ENCODE measurements at places on chromosomes 7 and 10. TPM values are rescaled to one million over a fixed set of nuclear protein-coding genes. Genes with fewer than 3 reads are reported as not detected.

DNA sequence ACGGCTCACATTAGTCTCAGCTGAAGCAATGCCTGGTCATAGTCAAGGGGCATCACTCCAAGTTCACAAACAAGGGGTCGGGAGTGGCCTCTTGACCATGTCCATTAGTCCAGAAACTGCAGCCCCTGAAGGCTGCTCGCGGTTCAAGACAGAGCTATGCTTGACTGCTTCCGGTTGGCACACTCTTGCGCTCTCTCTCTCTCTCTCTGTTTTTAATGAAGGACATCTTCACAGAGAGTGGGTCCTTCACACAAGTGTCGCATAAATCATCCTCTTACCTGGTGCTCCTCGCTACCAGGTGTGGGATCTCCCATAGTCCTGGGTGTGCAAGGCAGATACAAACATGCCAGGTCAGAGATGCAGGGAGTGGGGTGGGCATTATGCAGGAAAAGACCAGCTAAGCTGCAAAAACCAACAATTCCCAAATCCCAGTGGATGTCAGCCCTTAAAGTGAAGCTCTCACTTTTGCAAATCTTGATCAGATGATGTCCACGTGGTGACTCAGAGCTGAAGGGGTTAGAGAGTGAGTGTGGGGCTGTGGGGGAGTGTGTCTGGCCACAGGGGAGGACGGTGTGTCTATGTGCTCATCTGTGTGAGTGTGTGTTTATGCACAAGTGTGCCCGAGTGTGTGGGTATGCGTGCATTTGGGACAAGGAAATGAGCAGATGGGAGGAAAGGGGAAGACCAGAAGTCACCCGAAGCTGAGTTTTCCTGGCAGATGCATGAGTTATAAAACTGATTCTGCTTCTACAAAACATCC is 83.7 kb upstream of the PPP2R2D start:
- no peak for DNase-seq

GRCh38 chr10:5478694-5479305 is 20.6 kb downstream of the CALML5 start:
- no peak for DNase-seq

DNA sequence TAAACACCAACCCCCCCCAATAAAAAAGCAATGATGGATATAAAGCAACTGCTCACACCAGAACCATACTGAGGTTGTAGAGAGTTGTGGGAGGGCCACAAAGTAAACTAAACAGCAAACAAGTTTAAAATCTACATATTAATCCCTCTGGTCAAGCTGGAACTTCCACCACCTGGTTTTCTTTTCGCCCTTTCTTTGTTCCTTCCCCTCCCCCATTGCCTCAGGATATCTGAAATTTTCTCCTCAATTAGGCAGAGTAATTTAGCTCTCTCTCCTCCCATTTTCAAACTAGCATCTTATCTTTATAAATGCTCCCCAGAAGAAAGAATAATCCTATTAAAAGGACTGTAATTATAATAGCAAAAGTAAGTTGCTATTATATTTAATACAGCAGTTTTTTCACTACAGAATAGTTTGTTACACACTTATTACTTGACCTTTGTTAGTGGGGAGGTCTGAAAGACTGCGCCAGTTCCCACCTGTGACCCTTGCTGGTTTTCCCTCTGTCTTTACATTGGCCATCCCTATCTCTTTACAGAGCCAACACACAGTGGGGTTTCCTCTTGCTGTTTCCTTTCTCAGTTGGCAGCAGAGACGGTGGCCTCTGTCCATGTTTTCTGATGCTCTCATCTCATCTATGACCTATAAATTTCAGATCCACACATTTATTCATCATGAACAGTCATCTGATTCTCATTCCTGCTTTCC is 235.4 kb downstream of the RNLS start:
- DNase-seq = no peak

GRCh38 chr10:24951201-24952142 is 934 bp downstream of the PRTFDC1 start:
- DNase-seq = no peak

DNA sequence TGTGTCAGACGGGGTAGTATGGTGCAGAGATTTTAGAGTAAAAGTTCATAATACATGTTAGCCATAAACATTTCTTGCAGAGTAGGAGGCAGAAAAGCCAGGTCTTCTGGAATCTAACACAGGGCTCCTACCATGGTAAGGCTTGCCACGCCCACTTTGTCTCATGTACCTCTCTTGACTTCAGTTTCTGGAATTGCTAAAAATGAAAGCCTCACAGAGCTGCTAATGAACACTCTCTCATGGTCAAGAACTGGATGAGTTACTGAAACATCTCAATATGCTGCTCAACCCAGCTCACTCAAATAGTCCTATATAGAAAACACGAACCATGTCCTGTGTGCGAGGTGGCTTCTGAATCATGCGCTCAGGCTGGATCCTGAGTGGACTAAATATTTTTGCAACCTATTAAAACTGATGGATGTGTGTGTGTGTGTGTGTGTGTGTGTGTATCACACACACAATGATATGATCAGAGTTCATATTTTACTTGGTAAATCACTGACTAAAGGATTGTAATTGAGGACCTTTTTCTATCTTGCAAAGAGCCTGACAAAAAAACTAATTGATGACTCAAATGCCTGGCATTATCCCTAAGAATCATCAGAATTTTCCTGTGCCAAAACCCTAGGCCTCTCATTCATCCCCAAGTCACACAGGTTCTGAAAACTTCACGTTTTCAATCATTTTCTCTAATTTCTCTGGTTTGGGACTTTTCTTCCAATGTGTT is 1306.6 kb downstream of the XPNPEP1 start:
- DNase-seq = no peak

Gene PRTFDC1
- polyA plus RNA-seq = 41.6 TPM

DNA sequence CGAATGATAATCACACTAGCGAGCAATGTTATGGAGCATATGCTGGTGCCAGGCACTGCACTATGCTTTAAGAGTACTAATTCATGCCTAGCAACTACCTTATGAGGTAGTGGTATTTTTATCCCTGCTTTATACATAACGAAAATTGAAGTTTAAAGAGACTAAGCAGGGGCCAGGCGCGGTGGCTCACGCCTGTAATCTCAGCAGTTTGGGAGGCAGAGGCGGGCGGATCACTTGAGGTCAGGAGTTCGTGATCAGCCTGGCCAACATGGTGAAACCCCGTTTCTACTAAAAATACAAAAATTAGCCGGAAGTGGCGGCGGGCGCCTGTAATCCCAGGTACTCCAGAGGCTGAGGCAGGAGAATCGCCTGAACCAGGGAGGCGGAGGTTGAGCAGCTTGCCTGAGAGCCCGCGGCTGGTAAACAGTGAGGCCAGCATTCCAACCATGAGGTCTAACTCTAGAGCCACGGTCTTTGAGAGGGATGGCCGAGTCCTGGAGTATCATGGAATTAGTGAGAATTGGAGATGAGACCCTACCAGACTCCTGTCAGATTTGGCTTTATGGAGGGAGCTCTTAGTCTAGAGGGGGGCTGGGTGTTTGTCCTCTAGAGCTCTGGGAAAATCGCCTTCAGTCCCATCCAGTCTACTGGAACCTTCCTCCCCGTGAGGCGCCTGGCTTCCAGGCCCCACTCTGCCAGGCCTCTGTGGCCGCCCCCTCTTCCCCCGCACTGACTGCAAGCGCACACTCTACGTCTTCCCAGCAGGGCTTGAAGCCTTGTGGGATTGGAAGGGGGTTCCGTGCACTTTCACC is 11.6 kb downstream of the TLX1 start:
- no peak for DNase-seq

DNA sequence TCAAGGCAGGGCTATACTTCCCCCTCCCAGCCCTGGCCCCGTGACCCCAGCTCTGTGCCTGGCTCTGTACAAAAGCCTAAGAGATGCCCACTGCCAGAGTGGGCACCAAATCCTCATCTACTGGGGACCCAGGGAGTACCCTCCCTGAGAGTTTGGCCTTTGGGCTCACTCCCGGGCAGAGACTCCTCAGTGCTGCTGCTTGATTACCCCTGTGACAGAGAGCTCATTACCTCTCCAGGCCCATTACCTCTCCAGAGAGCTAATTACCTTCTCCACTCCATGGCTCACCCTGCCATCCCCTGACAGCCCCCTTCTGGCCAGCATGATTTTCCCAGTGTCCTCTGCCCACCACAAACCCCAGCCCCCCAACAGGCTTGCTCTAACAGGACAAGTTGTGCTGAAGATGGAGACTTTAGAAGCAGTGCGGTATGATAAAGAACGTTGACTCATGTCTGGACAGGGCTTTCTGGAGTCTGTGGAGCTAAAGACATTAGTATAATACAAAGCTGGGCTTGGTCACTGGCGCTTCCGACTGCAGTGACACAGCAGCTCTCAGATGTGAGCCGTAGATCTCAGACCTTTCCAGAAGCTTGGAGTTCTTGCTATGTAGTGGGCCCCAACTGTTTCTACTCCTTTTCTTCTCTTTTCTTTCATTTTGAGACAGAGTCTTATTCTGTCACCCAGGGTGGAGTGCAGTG is 111.3 kb upstream of the KCTD7 start:
- no peak for DNase-seq

GRCh38 chr10:129020651-129021330 is 446.2 kb upstream of the MGMT start:
- DNase-seq = no peak

Gene BAMBI
- 48.0 TPM for polyA plus RNA-seq

Gene NRCAM
- polyA plus RNA-seq = 20.5 TPM

- DNase-seq = no peak
Measured at GRCh38 chr10:47188156-47188555, 111.8 kb upstream of the GDF10 start.

DNA sequence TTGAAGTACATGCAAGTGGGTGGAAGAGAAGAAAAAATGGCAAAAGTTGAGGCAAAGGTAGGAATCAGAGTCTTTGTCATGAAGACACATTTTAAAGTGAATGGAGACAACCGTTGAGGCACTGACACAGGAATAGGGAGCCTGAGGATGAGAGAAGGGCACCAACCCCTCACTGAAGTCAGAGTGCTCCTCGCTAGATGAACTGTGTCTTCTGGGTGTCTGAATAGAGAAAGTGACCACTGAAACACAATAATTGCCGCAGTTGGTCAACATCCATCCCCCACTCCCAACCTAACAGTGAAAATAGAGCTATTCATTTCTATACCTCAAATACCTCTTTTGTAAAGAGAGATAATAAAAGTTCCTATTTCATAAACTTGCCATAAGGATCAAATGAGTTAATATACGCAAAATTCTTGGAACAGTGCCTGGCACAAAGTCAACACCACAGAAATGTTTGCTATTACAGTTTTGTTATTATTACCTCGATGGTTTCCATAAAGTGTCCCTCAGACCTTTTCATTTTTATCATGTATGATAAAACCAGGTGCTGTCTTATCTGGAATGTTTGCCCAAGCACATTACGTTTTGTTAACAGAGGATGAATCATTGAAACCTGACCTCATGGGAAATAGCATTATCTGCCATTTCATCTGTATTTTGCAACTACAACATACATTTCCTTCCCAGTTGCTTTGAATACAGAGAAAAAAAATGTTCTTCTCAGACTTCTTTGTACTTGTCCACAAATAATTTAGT is 61.8 kb upstream of the SP4 start:
- no peak for DNase-seq

- peak; percentile 7 for DNase-seq
Measured at GRCh38 chr10:50653142-50653541, 29.4 kb upstream of the SGMS1 start.

Gene VDAC2
- 220 TPM for polyA plus RNA-seq

GRCh38 chr10:44898665-44899064 is 12.5 kb upstream of the TMEM72 start:
- no peak for DNase-seq

GRCh38 chr10:12797471-12798262 is 203.8 kb downstream of the CCDC3 start:
- no peak for DNase-seq

DNA sequence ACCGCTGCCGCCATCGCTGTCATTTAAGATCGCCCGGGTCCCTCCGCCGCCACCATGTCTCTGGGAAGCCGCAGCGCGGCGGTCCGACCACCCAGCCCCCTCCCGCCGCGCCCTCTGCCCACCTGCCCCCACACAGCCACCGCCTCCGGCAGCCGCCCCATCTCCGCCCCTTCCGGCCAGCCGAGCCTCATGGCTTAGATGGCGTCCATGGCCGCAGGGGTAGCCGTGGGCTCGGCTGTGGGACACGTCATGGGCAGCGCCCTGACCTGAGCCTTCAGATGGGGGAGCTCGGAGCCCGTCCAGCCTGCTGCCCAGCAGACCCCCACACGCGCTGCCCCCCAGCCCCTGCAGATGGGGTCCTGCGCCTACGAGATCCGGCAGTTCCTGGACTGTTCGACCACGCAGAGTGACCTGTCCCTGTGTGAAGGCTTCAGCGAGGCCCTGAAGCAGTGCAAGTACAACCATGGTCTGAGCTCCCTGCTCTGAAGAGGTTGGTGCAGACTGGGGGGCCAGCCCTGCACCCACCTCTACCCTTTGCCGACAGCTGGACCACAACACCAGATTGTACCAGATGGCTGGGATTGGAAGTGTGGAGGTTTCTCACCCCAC is 38.0 kb upstream of the TARP start:
- no peak for DNase-seq

DNA sequence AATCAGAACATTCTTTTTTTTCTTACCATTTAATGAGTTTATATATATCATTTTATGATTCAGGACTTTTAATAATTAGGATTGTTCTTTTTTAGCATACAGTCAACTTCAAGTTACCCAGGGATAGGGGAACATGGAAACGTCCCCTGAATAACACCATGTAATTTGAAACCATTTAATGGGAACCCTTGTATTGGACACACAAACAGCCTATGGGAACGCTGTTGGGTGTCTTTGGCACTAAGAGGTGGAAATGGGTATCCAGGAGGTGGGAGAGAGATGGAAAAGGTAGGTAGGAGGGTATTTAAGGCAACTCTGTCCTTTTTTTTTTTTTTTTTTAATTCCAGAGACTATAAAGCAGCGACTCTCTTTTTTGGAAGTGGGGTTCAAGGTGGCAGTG is 2.6 kb downstream of the LUC7L2 start:
- no peak for DNase-seq

Gene NKX1-2
- polyA plus RNA-seq = not detected

Gene NFKB2
- 18.2 TPM for polyA plus RNA-seq

Gene TEX47
- not detected for polyA plus RNA-seq

Gene TSPAN13
- 28.3 TPM for polyA plus RNA-seq

- no peak for DNase-seq
Measured at GRCh38 chr10:11178606-11179515, 161.2 kb downstream of the CELF2 start.

GRCh38 chr10:60291344-60291930 is 98.2 kb downstream of the ANK3 start:
- no peak for DNase-seq

- DNase-seq = no peak
Measured at GRCh38 chr10:79230328-79230830, 116.9 kb upstream of the PPIF start.

DNA sequence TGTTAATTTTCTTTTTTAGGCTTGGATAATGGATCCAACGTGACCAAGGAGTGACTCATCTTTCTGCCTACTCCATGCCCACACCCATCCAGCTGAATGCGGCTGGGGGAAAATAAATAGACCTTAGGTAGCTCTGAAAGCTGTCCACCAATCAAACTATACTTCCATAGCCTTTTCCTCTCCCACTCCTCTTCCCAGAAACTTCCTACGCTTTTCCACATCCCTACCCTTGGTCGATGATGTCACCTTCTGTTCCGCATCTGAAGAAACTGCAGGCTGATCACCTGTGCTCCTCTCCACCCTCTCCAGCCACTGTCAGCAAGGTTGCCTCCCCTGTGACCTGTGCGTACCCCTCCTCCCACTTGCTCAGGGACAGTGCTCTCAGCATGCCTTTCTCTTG is 359.8 kb upstream of the KLF6 start:
- DNase-seq = no peak

Gene NME8
- not detected for polyA plus RNA-seq
